ELF-1 (cell line): ENCODE measurements at places on chromosomes 7 and 10.

DNA sequence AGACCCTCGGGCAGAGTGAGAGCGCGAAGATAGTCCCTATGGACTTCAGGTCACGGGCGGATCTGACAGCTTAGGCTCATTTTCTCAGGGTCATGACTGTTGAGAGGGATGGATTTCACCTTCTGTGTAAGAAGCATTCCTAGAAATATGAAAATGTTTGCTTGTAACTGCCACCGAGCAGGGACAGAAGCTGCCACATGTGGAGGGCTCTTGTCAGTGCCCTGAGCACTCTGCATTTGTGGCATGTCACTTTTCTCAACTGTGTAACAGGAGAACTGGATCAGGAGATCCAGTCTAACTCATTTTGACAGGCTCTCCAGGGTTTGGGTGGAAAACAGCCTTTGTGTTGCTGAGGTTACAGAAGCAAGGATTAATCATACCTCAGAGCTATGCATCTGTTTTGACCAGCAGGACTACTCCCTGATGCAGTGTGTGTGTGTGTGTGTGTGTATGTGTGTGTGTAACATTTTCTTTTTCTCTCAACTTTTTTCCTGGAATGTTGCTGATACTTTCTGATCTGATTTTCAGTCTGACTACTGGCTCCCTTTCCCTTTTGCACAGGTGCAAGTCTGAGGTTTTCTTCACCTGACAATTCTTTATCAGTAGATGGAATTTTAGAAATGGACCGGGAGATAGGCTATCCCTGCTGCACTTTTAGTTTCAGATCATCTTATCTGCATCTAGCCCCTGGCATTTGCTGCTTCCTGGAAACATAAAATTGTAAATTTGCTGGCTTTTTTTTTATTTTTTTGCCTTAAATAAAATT lies 183.3 kb downstream of the STK31 start:
- DNase-seq, result peak; percentile 4

DNA sequence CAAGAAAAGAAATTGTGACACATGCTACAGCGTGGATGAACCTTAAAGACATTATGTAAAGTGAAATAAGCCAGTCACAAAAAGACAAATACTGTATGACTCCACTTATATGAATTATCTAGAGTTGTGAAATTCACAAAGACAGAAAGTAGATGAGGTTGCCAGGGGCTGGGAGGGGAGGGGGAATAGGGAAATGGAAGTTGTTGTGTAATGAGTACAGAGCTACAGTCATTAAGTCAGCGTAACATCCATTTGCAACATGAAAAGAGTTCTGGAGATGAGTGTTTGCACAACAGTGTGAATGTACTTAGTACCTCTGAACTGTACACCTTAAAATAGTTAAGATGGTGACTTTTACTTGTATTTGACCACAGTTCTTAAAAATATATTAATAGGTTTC lies 112.1 kb upstream of the CDK1 start:
- no peak for DNase-seq

GRCh38 chr7:4702961-4703512 lies 20.9 kb downstream of the FOXK1 start:
- DNase-seq, result peak; percentile 78

GRCh38 chr7:25493805-25494366 lies 265.6 kb upstream of the NPVF start:
- no peak for DNase-seq

DNA sequence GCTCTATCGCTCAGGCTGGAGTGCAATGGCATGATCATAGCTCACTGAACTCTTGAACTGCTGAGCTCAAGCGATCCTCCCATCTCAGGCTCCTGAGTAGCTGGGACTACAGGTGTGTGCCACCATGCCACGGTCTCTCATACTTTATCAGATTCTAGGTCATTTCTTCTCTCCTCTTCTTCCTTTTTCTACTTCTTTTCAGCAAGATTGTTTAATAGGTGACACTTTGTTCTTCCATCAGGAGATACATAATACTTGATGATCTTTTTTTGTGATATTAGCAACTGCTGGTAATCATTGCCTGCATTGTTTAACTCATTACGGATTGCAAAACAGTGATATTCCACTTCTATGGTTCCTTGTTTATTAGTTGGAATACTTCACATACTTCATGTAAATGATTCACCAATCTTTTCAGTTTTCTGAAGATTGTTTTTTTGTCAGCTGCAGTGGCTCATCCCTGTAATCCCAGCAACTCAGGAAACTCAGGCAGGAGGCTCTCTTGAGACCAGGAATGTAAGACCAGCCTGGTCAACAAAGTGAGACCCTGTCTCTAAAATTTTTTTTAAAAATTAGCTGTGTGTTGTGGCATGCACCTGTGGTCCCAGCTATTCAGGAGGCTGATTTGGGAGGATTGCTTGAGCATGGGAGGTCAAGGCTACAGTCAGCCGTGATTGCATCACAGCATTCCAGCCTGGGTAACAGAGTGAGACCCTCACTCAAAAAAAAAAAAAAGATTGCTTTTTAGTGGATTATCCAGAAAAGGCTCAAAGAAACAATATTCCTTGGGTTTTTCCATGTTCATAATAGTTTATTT lies 36.2 kb upstream of the CHST3 start:
- DNase-seq, result no peak

- no peak for DNase-seq
These were observed 158.6 kb downstream of the ADAM12 start for GRCh38 chr10:126229686-126230085.

GRCh38 chr10:88791924-88792323 lies 10.6 kb upstream of the LIPM start:
- DNase-seq, result peak; percentile 37

DNA sequence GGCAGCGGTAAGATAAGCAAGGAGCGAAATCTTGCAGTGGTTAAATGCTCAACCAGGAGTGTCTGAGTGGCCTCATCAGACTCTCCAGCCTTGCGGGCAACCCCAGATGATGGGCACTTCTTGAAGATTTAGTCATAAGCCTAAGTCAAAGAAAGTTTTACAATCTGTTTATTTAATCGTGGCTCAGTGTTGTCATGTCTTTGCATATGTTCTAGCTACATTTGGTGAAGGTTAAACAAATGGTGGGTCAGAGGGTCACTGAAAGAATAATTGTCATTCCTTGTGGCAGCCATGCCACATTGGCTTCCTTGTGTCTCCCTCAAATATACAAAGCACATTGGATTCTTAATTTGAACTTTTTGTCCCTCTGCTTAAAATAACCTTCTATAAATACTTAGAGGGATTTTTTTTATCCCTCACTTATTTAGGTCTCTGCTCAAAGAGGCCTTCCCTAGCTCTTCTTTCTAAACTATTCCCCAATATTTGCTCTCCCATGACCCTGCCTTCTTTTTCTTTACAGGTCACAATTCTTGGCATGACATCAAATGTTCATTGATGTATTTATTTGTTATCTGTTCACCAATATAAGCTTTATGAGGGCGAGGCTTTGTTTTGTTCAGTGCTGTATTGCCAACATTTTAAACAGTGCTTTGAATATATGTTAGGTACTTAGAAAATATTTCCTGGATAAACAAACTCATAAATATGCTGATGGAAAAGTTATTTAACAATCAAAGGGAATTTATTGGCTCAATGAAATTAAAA lies 68.7 kb downstream of the NEUROD6 start:
- DNase-seq, result no peak

DNA sequence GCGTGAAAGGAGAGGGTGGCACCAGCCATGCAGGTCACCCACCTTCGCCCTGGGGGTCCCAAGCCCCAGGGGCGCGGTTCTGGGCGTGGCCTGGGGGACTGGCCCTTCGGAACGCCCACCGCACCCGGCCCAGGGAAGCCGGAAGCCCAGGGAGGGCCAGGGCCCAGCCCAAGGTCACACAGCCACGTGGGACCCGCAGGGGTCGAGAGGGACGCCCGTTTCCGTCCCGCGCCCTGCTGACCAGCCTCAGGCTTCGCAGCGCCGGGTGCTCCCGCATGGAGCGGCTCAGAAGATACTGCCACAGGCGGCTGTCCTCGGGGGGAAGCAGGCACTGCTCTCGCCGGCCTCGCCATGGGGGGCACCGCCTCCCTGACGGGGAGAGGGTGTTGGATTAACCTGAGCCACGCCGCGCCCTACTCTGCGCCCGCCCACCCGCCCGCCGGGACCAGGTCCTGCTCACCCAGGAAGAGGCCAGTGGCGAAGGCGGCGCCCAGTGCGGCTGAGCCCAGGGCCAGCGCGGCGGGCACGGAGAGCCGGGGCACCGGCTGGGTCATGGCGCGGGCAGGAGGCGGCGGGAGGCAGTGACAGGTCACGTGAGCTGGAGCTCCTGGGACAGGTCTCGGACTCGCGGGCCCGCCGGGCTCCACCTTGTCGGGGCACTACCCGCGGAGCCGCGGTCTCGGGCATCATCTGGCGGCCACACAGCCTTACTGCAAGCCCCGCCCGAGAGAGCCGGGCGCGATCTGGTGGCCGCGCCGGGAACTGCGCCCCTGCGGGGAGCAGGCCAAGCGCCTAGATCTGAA lies at the start of gene COMTD1:
TSS of gene COMTD1 (minus strand) at position 583 of the 803 bp plus-strand sequence. CDS start at position 554, 29 bp downstream.
- peak; percentile 97 for DNase-seq

GRCh38 chr7:95772298-95772770 lies at the start of gene DYNC1I1:
DYNC1I1 (plus strand) TSS chr7:95772554; CDS start chr7:95804730, 32,176 bp downstream.
- peak; percentile 68 for DNase-seq

- DNase-seq, result no peak
These were observed 9.5 kb downstream of the ABCB1 start for GRCh38 chr7:87591211-87591610.

DNA sequence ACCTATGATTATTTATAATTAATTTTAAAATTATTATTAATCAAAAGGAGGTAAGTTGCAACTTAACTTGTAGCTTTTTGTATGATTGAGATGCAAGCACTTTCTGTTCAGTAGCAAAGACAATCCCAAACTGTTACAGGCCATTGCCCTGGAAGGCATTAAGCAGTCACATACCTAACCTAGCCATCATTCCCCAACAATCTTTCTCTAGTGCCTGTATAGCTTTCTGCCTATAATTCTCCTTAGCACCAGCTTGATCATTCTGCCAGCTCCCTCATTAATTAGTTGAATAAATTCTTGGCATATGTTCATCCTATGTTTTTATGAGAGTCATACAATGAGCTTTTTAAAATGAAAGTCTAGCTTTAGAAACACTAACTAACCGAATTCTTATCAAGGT lies 178.9 kb upstream of the TMEM106B start:
- no peak for DNase-seq

DNA sequence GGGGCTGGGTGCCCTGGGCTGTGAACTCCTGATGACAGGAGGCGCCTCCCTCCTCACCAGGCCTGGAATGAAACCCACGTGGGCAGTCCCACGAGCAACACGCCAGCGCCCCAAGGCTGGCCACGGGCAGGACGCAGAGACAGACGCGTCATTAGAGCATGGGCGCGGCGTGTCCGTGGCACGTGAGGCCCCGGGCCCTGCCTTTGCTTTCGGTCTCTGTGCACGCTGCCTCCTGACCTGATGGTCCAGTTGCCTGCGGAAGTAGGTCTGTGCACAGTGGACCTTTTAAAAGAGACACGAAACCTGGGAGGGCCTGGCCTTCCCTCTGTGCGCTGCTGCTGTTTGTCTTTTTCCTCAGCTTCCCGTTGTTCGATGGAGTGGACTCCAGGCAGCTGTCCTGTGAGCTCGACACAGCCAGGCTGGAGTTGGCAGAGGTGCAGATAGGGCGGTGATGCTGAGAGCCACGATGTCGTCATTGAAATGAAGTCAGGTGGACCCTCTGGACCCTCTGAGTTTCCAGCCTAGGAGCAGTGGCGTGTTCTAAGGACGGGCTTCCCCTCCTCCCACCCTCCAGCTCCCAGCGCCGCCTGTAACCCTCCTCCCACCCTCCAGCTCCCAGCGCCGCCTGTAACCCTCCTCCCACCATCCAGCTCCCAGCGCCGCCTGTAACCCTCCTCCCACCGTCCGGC lies 40.1 kb upstream of the CFAP46 start:
- DNase-seq, result no peak

- no peak for DNase-seq
These were observed 91.3 kb upstream of the STEAP1B start for GRCh38 chr7:22591271-22591670.

DNA sequence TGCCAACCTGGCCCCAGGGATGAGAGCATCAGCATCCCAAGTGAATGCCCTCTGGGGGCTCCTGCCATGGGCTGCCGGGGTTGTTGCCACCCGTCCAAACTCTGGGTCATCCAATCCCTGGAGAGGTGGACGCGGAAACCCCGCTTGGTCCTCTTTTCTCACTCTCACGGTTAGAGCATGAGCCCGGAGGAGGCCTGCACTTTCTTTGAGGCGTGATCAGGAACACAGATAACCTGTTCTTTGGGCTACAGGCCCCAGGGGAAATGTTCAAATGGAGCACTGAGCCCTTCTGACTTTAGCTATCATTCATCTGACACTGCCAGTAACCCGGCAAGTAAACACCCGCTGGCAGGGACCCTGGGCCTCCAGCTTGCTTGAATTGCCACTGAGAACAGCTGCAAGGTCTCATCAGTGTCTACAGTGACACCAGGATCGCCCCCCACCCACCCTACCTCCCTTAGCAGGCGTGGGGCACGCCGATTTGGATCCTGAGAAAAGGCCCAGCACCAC lies 29.4 kb upstream of the SLF2 start:
- peak; percentile 54 for DNase-seq

GRCh38 chr10:74770400-74770799 lies 56.0 kb upstream of the KAT6B start:
- DNase-seq, result no peak

DNA sequence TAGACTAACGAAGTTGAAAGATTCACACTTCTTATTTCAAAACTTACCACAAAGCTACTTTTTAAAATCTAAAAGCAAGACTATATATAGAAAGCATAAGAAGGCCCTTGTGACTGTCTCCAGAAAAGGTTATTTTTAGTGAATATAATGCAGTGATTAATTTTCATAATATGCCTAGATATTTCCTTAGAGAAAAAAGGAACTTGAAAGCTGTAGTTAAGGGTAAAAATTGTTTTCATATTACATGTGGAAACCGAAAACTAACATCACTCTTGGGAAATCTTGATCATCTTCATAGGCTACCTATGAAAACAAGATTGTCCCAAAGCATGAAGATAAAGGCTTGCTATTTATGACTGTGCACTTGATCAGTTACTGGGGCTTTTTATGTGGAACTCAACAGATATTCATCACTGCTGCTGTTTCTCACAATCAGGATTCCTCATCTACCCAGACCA lies 223.2 kb downstream of the SH2D4B start:
- no peak for DNase-seq

DNA sequence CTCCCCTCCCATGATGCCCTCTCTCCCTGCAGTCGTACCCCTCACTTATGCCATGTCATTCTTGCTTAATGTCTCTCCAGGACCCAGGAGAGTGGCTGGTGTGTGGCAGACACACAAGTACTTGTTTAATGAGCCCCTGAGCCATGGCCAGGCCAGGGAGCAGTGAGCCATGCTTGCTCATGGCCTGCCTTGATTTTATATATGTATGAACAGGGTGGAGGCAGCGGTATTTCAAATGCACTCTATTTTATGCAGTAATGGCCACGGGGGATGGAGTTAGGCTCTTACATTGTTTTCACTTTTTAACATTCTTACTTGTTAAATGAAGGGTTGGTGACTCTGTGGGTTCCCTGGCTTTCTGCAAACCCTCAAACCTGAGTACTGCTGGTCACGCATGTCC lies 144.8 kb downstream of the FANK1 start:
- no peak for DNase-seq

DNA sequence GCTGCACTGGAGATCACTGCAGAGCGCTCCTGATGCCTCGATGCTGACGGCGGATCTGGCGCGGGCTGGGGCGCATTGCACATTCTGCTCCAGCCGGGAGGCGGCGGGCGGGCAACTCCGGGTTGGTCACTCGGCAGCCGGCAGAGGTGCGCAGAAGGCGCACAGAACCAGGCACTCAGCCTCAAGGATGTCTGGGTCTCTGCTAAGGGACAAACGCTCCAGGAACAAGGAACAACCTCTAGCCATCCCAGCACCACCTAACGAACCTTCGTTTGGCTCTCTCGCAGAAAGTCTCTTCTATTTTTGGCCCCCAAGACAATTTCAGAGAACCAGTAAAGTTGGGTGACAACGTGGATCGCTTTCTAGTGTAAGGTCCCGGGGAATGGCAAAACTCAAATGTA lies 254.6 kb downstream of the OTUD1 start:
- DNase-seq, result peak; percentile 64
